Stimulated activated CD4-positive, alpha-beta T cell treated with anti-CD3 and anti-CD28 coated beads, Interleukin-2, amount 100 ng/mL, for 48 hours (primary cell): ENCODE measurements at places on chromosomes 2 and 18.
A peak's percentile ranks its signal among the peaks of the same experiment; 100 is the strongest.

- no peak for DNase-seq
Measured at GRCh38 chr2:134601264-134601663, 117.5 kb downstream of the TMEM163 start.

DNA sequence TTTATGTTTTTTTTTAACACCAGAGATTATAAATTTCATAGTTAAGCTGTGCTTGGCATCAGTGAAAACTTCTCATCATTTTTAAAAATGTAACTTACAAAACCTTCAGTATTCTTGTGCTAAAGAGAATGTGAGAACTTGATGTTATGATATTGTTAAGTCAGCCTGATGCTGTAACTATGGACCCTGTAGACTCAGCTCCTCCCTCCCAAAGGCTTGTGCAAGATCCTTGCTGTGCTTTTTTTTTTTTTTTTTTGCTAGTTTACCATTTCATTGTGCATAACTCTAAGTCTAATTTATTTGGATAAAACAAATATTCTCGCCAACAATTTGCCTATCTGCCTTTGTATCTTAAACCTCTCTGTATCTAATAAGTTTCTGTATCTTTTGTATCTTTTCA is 12.9 kb upstream of the TFPI start:
- DNase-seq = no peak

DNA sequence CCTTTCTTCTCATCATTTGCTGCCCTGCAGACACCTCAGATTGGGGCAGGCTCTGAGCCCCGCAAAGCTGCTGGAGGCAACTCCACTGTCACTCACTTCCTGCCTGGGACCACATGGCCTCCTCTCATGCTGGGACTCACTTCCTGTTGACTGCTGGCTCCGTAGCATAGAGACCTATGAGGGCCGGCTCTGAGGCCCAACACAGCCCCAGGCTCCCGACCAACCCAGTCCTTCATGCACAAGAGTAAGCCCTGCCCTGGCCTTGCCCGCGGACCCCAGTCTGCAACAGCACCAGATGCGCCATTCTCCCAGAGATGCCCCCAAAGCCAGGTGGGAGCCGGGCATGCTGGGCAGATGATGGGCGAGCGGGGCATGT is 55.7 kb downstream of the DNMT3A start:
- DNase-seq = peak; percentile 51

DNA sequence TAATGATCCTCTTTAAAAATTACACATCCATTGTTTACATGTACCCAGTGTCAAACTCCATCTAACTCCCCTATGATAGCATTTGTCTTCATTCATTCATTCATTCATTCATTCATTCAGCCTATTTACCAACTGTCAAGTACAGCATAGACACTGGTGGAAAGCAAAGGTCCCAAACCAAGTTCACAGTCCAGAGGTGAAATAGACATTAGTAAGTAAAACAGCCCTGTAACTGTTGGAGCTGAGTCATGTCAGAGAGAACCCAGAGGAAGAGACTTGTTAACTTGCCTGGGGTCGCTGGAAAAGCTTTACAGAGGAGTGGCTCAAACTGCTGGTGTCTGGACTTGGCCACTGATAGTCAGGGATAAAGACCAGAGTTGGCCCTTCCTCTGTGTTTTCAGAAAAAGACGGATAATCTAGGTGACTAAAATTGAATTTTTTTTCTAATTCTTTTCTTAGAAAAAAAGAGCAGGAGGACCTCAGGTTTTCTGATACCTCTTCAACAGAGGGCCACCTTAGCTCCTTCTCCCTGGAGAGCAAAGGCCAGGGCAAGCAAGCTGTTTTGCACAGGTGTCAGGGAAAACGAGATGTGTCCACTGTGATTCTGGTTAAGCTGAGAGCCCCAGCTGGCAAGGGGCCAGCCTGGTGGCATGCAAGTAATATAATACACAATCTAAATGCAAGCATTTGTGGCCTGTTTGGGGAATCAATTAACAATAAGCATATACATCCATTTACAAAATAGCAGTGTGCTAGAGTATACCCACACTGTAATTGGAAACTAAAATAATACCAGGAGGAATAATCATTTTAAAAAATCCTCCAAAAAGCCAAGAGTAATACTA is 96.7 kb upstream of the SLC14A2 start:
- DNase-seq = no peak

- no peak for DNase-seq
Measured at GRCh38 chr2:126946318-126947102, 47.8 kb downstream of the TEX51 start.
